Activated CD4-positive, alpha-beta memory T cell treated with anti-CD3 and anti-CD28 coated beads, Interleukin-2, amount 10 ng/mL, durations not matched to agents 7 days and 5 days (primary cell): ENCODE measurements at places on chromosomes 2 and 18. TPM values are rescaled to one million over a fixed set of nuclear protein-coding genes. Genes with fewer than 3 reads are reported as not detected.

The FER1L5 gene
- not detected for total RNA-seq

GRCh38 chr2:62738981-62739936 lies 33.7 kb downstream of the EHBP1 start:
- no peaks in the 10 kb centered on the region for H3K4me1 ChIP-seq
- H3K27me3 ChIP-seq = no peaks in the 10 kb centered on the region
- DNase-seq = no peak
- H3K4me3 ChIP-seq = no peak overlapping the region
- no peak overlapping the region for H3K27ac ChIP-seq

- no peak overlapping the region for H3K4me3 ChIP-seq
- H3K27me3 ChIP-seq = no peaks in the 10 kb centered on the region
- no peaks in the 10 kb centered on the region for H3K36me3 ChIP-seq
- peaks cover 10% of the 10 kb centered on the region for H3K4me1 ChIP-seq
- H3K27ac ChIP-seq = no peak overlapping the region
- no peak for DNase-seq
These were observed 35.3 kb upstream of the PPP1CB start for GRCh38 chr2:28716265-28716865.

DNA sequence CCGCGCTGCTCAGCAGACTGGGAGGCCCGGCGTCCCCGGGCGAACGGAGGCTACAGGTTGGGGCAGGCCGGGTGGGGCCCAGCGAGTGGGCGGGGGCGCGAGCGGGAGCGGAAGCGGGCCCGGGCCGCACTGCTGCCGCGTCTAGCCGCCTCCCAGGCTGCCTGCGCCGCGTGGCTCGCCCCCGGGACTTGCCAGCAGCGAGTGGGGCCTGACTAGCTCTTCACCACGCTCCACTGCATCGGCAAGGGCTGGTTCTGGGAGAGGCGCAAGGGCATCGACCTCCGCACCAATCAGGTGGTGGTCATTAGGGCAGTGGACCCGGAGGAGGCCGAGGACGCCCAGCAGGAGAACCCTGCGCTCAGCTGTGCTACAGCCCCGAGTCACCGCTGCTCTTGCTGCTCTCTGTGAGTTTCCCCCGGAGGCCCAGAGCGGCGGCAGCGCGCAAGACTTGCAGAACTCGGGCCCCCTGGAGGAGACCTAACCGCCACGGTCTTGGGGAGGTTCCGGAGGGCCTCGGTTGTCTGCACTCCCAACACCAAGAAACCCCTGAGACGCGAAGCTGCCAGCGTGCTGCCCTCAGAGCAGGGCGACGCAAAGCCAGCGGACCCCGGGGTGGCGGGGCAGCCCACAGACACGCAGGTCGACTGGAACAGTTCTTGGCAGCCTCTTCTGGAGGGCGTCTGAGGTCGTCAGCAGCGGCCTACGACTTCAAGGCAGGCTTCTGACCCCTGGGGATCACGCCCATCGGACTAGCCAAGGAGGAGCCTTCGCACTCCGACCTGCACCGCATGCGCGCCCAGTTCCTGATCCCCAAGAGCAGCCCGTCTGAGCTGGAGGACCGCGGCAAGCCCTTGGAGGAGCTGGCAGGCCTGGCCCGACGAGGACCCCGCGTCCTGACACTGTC lies 27.2 kb upstream of the PTPN2 start:
- peak; percentile 56 for DNase-seq
- peak overlapping the region; percentile 32 for H3K4me3 ChIP-seq
- no peak overlapping the region for H3K27ac ChIP-seq
- peaks cover 21% of the 10 kb centered on the region for H3K27me3 ChIP-seq

DNA sequence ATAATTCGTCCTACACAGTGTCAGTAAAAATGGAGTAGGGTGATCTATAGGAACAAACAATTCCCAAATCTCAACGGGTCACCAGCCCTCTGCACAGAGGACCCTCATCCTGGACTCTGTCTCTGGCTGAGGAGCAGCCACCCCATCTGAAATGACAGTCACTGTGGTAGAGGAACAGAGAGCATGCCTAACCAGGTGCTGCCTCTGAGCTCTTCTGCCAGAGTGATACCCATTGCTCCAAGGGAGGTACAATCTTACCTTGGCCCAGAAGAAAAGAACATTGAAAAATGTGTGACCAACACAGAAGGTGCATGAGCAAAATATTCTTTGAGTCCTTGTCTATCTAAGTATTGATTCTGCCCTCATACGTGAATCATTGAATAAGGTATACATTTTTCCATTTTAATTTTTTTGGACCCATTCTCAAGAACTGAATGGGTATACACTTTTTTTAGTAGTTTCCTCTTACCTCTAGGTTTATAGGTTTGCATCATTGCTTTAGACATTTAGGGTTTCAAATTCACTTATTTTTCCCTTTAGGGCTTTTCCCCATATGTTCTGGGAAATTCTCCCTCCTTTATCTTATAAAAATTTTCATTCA lies 8.7 kb downstream of the SP140 start:
- peak overlapping the region; percentile 66 for H3K27ac ChIP-seq
- DNase-seq = no peak
- no peak overlapping the region for H3K4me3 ChIP-seq
- H3K36me3 ChIP-seq = peaks cover 85% of the 10 kb centered on the region
- H3K27me3 ChIP-seq = no peaks in the 10 kb centered on the region

DNA sequence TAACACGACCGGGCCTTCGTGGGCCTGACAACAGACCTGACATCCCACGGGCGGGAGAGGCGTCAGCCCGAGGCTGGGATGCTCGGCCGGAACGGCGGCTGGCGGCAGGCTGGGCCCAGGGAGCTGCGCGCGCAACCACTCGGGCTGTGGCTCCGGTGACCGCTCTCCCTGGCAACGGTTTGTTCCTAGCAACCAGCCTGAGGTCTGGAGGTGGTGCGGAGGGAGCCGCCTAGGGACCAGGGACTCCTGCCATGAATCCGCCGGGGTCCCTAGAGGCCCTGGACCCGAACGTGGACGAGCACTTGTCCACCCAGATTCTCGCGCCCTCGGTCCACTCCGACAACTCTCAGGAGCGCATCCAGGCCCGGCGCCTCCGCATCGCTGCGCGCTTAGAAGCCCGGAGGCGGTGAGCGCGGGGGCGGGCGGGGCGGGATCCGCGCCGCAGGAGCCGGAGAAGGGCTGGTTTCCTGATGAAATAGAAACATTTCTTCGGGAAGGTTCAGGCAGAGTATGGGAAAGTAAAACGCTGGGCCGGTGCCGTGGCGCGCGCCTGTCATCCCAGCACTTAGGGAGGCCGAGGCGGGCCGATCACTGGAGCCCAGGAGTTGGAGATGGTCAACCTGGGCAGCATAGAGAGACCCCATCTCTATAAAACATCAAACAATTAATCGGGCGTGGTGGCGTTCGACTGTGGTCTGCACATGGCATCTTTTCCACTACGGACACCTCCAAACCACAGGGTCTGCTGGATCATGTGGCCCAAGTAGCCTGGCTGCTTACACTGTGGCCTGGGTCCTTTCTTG lies at the start of gene DRC1:
TSS of gene DRC1 (plus strand) at position 182 of the 803 bp plus-strand sequence. CDS start at position 252, 70 bp downstream.
- DNase-seq = peak; percentile 51
- H3K27me3 ChIP-seq = peaks cover 7% of the 10 kb centered on the region
- peaks cover 1% of the 10 kb centered on the region for H3K36me3 ChIP-seq
- H3K4me3 ChIP-seq = no peak within 1 kb of the TSS
- no peak within 1 kb of the TSS for H3K27ac ChIP-seq

- H3K4me3 ChIP-seq = no peak overlapping the region
- H3K27ac ChIP-seq = no peak overlapping the region
- no peak for DNase-seq
These were observed 55.8 kb downstream of the FBLN7 start for GRCh38 chr2:112194028-112194427.

DNA sequence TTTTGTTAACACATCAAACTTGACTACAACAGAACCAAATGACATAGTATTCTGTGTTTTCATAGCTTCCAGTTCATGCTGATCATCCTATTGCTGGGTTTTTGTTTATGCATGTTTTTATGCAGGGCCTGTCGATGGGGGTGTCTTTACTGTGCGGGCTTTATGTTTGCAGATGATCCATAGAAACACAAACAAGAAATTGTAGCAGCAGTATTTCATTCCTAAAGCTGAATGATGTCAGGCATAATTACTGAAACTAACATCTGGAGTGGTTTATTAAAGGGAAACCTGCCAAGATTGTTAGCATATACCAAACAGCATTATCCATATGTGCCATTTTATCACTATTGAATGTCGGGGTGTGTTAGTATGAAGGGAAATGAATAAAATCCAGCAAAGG lies 129.7 kb downstream of the PTPRM start:
- no peaks in the 10 kb centered on the region for H3K27me3 ChIP-seq
- no peak for DNase-seq

- H3K27me3 ChIP-seq = no peaks in the 10 kb centered on the region
- H3K4me3 ChIP-seq = no peak overlapping the region
- H3K27ac ChIP-seq = peak overlapping the region; percentile 52
- peaks cover 18% of the 10 kb centered on the region for H3K36me3 ChIP-seq
- peaks cover 40% of the 10 kb centered on the region for H3K4me1 ChIP-seq
These were observed 270.9 kb downstream of the TWIST2 start for GRCh38 chr2:239118675-239119211.

GRCh38 chr2:55966401-55967118 lies 43.0 kb upstream of the EFEMP1 start:
- H3K27me3 ChIP-seq = peaks cover 4% of the 10 kb centered on the region
- H3K27ac ChIP-seq = no peak overlapping the region
- H3K4me1 ChIP-seq = no peaks in the 10 kb centered on the region
- no peak overlapping the region for H3K4me3 ChIP-seq
- DNase-seq = no peak

DNA sequence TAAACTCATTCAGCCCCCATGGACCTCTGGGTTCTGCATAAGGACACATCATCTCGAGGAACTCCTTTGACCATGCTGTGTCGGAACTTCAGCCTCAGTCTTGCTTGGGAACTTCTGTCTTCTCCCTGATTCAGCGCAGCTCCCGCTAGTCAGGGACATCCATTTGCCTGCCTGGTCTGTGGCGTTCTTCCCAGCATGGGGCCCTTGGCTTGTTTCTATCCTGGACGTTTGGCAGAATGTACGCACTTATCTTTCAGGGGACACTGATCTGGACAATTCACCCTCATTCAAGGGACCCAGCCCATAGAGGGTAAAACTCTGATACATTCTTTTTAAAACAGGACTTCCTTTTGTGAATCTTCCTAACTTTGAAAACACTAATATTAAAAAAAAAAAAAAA lies 75.8 kb upstream of the WIPF1 start:
- DNase-seq = no peak
- H3K27ac ChIP-seq = no peak overlapping the region
- H3K4me1 ChIP-seq = peaks cover 22% of the 10 kb centered on the region
- H3K36me3 ChIP-seq = peaks cover 50% of the 10 kb centered on the region
- no peak overlapping the region for H3K4me3 ChIP-seq

GRCh38 chr2:120653046-120653445 lies 82.6 kb upstream of the GLI2 start:
- H3K27me3 ChIP-seq = peaks cover 5% of the 10 kb centered on the region
- no peak overlapping the region for H3K27ac ChIP-seq
- no peak overlapping the region for H3K4me3 ChIP-seq
- no peaks in the 10 kb centered on the region for H3K36me3 ChIP-seq
- DNase-seq = no peak

- H3K36me3 ChIP-seq = no peaks in the 10 kb centered on the region
- no peak overlapping the region for H3K27ac ChIP-seq
- peaks cover 4% of the 10 kb centered on the region for H3K4me1 ChIP-seq
- H3K4me3 ChIP-seq = no peak overlapping the region
These were observed 677.6 kb upstream of the ID2 start for GRCh38 chr2:8004250-8004681.

DNA sequence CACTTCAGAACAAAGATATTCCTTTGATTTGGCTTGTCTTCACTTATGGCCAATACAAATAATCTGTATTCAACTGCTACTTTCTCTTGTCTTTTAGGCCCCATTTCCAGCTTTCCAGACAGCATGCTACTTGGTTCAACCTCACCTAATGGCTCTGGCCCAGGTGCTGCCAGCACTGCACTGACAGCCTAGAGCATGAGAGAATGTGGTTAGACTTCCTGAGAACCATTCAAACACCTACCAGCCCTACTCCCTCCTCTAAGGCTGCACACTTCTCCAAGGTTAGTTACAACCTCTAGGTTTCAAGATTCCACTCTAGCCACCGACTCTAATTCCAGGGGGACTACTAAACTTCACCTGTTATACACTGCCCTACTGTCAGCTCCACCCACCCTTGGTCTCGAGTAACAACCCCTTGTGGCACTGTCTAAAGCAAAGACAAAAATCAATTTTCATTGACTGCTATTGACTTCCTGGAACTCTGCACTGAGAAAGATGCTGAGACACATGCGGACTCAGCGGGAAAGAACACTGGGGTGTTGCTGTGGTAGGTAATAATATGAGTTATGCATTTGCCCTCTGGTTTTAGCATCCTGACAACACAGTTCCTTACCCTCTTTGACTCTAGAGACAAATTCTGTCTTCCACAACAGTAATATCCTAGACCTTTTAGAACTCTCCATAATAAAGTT lies 38.2 kb downstream of the PLEKHM3 start:
- no peak for DNase-seq
- no peaks in the 10 kb centered on the region for H3K36me3 ChIP-seq
- no peak overlapping the region for H3K27ac ChIP-seq

DNA sequence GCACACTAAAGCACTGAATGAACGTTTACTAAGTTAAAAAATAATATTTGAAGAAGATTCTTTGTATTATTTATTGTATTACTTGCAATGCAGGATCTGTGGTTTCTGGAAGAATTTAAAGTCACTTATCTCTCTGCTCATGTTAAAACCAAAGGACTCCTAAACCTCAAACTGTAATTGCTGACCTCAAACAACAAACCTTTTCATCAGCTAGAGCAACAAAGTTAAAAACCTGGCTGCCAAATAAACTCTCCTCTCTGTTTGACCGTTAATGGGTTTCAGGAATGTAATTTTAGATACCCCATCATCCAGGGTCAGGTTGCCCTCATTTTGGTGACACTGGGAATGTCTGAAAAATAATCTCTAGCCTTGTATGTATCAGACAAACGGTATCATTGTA lies 239.1 kb downstream of the TGIF1 start:
- H3K27ac ChIP-seq = no peak overlapping the region
- H3K4me3 ChIP-seq = no peak overlapping the region
- no peak for DNase-seq
- no peaks in the 10 kb centered on the region for H3K36me3 ChIP-seq
